ENCODE measurements at places on chromosomes 7 and 10.

GRCh38 chr7:72493850-72494661, 81.9 kb upstream of the CALN1 start:
- DNase-seq = no peak

DNA sequence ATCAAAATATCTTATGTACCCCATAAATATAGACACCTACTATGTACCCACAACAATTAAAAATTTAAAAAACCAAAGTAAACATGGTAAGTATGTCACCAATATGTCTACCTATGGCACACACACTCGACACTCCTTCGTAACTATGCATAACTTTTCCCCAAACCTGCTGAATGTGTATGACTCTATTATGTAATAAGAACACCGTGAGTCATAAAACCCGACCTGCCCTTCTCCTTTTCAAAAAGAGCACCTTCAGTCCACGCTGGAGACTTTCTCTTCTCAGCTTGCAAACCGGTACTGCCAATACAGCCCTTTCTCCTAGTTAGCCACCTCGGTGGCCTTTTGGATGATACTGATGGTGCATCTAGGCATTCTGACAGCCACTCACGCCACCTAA, 186.3 kb downstream of the PRPF18 start:
- DNase-seq = no peak

GRCh38 chr7:112400141-112400540, 50.1 kb upstream of the IFRD1 start:
- no peak for DNase-seq

DNA sequence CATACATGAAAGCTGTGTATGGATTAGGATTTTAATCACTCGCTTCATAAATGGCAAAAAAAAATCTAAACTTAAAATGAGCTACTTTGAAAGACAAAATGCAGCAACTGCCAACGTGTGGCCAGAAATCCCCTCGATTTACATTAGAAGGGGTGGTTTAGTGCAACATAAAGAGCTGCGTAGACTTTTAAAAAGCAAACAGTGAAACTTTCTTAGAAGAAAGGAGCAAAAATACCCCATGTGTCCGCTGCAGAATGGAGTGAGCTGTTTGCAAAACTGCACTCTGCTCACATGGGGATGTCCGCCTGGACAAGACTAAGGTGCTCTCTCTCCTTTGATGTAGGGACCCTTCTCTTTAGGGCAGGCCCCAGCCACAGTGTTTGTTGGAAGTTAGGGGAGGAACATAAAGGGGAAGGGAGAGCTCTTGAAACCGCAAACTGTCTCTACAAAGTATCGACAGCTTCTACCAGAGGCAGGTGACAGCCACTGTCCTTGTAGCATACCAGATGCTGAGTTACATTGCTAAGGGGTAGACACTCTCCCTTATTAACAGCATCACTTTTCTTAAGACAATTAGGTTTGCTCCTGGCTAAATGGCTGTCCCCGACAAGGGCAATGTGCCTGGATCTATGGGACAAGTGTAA, 528.1 kb downstream of the KCNMA1 start:
- no peak for DNase-seq

DNA sequence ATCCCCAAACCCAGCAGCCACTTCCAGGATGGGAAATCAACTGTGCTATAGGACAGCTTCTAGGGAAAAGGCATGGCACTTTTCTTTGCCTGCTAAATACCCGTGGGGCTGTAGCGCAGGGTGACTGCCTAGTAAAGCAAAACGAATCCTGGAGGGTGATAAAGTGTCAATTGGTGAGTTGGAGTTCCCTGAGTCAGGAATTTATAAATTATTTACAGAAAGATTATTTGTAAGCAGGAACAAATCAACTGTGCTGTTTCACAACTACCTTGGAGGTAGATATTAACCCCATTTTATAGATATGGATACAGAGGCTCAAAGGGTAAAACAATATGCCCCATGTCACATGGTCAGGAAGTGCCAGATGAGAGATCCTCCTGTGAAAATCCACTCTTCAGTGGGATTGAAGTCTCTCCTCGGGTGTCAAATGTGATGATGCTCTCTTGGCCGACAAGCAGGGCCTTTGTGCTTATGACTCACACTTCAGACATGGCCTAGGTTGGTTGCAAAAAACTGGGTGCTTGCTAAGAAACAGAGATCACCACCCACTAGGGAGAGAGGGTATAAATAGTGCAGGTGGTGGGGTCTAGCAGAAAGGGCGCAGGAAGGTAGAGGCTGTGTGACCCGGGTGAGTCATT, 383.2 kb upstream of the ZMIZ1 start:
- DNase-seq = no peak

Data from NCI-H510A (cell line).